Forelimb muscle (tissue), 1 donor: ENCODE measurements at places on chromosomes 16 and 17. TPM values are rescaled to one million over a fixed set of nuclear protein-coding genes. Genes with fewer than 3 reads are reported as not detected.

Gene ZFPM1
- polyA plus RNA-seq: 1.8 TPM

Gene SEPTIN12
- polyA plus RNA-seq: not detected

Gene KRT23
- polyA plus RNA-seq: 0.19 TPM

Gene STH
- not detected for polyA plus RNA-seq

Gene PRAC1
- polyA plus RNA-seq: not detected

Gene KRT28
- polyA plus RNA-seq: not detected

Gene SHISA9
- 0.13 TPM for polyA plus RNA-seq

DNA sequence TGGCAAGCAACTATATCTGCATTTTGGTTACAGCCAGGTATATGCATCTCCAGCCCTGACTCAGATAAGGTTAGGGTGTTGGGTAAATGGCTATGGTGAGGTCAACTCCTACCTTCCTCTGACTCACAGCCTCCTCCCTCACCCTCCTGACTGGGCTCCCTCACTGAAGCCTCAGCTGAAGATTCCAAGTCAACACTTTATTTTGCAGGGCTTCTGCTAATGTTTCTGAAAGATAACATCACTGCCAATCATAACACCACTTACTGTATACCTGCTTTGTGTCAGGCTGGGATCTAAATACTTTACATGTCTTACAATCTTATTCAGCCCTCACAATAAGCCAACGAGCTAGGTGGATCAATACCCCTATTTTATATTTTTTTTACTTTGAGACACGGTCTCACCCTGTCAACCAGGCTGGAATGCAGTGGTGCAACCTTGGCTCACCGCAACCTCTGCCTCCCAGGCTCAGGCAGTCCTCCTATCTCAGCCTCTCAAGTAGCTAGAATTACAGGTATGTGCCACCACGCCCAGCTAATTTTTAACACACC is 47.8 kb upstream of the GCSH start:
- DNase-seq: no peak

DNA sequence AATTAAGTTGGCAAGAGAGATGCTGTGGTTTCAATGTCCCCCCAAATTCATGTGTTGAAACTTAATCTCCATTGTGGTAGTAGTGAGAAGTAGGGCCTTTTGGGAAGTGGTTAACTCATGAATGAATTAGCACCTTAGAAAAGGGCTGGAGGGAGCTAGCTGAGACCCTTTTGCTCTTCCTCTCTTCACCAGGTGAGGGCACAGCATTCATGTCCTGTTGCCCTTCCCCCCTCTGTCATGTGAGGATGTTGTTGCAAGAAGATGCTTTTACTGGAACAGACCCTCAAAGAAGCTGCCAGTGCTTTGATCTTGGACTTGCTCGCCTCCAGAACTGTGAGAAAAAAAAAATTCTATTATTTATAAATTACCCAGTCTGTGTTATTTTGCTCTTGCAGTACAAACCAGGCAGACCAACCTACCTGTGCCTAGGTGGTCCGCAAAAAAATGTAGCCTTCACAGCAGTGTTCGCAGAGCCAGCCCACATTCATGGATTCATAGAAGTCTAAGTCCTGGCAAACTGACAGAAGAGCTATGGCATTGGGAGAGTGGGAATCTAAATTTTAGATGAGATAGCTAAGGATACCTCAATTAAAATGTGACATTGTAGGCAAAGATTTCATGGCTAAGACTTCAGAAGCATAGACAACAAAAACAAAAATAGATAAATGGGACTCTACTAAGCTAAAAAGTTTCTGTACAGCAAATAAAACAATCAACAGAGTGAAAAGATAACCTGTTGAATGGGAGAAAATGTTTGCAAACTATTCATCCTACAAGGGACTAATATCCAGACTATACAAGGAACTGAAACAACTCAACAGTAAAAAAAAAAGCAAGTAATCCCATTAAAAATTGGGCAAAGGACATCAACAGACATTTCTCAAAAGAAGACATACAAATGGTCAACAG is 32.0 kb upstream of the ABCA5 start:
- DNase-seq: no peak

- no peak for DNase-seq
These were observed 482.8 kb downstream of the CDH13 start for GRCh38 chr16:83109490-83110125.

DNA sequence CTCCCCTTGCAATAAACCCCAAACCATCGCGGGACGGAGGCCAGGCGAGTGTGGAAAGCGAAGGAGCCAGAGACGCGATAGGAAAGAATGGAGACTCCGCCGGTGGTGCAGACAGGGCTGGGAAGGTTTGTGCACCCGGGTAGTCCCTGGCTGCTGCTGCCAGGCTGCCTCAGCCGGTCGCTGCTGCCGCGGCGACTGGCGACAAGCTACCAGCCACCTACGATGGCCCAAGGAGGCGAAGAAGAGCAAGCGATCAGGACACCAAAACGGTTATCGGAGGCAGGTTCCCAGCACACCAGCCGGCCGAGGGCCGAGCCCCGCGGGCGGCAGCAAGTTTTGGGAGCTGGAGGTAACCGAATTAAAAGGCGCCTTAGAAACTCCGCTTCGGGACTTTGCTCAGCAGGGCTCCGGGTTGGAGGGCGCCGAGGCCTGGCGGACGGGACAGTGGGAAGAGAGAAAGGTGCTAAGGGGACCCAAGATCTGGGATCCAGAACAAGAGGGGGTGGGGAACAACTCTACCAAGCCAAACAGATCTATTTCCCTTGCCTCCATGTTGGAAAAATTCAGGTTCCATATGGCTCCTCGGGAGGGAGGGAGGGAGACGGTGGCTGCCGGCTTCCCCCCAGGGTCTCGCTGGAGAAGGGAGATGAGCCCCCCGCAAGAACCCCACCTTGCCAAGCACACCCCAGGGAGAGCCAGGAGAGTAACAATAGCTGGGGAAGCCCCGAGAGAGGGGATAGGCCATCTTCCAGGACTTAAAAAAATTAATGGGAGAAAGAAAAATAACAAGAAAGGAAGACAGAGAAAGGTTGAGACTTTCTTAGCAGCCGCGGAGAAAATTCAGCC is 9.7 kb upstream of the HOXB2 start:
- no peak for DNase-seq

GRCh38 chr17:74568106-74568873 is 981 bp upstream of the CD300H start:
- no peak for DNase-seq

- no peak for DNase-seq
These were observed 65.4 kb downstream of the WWP2 start for GRCh38 chr16:69827524-69827923.

DNA sequence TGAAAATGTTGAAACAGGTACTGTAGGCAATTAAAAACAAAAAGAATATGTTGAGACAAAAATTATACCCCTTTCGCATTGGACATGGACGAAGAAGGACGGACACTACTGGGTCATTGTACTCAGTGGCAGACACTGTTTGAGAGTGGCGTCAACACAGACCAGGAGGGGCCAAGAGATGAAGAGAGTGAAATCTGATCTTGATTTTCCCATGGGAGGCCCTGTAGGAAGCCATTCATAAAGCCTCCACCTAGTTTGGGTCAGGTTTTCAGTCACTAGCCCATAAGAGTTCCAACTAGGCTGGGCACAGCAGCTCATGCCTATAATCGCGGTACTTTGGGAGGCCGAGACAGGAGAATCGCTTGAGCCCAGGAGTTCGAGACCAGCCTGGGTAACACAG is 23.6 kb upstream of the SMURF2 start:
- DNase-seq: no peak

DNA sequence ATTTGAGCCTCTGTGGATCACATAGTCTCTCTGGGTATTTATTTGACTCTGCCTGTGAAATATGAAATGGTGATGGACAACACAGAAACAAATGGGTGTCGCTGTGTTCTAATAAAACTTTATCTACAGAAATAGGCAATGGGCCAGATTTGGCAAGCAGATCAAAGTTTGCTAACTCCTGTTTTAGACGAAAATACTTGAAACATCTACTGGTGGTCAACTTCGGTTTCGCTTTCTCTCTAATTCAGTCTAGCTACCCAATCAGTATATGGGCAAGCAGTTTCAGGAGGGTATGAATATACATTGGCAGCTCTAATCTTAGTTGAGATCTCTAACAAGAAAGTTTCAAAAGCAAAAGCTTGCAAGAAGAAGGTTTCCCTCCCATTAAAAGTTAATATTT is 60.1 kb upstream of the DYNLRB2 start:
- no peak for DNase-seq

DNA sequence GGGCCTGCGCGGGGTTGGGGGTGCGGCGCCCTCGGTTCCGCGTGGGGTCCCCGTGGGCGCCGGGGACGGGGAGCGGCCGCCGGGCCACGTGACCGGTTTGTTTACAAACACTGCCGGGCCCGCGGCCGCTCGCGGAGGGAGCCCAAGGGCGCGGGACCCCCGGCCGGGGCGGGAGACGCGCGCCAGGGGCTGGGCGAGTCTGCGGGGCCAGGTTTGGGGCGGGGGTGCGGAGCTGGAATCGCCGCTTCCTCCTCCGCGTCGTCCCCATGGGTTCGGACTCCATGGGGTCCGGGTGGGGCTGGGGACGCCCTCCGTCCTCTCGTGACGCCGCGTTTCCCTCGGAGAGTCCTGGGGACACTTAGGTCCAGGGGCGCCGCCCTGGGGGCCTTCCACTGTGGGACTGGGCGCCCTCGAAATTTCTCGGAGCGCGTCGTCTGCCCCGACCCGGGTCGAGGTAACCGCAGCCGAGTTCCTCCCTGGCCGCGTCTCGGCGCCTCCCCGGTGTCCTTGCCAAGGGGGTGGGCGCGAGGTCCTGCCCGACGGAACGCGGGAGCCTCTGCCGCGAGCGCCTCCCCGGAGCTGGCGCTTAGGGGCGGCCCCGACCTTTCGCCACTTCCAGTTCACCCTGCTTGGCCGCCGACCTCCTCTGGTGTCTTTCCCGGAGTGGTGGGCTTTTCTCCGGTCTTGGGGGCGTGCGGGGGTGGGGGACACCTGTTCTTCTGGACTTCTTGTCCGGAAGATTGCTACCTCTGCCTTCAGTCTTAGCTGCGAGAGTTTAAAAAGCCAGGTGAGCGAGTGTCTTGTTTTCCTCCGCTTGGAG is 684 bp downstream of the YPEL2 start:
- DNase-seq: no peak

GRCh38 chr16:11725457-11725856 is 17.2 kb downstream of the TXNDC11 start:
- no peak for DNase-seq

- DNase-seq: no peak
These were observed 27.6 kb upstream of the PITPNA start for GRCh38 chr17:1590029-1590746.

- DNase-seq: no peak
These were observed 36.4 kb downstream of the EFCAB5 start for GRCh38 chr17:29977836-29978235.
